NCI-H524 (cell line): ENCODE measurements at places on chromosomes 1 and 21.

DNA sequence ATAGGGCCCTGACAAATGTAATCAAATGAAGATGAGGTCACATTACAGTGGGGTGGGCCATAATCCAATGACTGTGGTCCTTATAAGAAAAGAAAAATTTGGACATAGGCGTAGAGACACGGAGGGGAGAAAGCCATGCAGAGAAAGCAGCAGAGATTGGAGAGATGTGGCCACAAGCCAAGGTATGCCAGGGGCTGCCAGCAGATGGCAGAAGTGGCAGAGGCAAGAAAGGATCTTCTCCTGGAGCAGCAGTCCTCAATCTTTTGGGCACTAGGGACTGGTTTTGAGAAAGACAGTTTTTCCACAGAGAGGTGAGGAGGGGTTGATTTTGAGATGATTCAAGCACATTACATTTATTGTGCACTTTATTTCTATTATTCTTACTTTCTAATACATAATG is 355.1 kb downstream of the NPHP4 start:
- no peak for DNase-seq

- DNase-seq, result no peak
These were observed 49.8 kb upstream of the MROH9 start for GRCh38 chr1:170885551-170885950.

GRCh38 chr1:99992760-99993467 is 23.1 kb downstream of the SLC35A3 start:
- DNase-seq, result no peak

GRCh38 chr1:117106478-117106877 is 15.1 kb downstream of the TRIM45 start:
- no peak for DNase-seq

- DNase-seq, result no peak
These were observed 25.2 kb downstream of the HTR6 start for GRCh38 chr1:19689856-19690255.

DNA sequence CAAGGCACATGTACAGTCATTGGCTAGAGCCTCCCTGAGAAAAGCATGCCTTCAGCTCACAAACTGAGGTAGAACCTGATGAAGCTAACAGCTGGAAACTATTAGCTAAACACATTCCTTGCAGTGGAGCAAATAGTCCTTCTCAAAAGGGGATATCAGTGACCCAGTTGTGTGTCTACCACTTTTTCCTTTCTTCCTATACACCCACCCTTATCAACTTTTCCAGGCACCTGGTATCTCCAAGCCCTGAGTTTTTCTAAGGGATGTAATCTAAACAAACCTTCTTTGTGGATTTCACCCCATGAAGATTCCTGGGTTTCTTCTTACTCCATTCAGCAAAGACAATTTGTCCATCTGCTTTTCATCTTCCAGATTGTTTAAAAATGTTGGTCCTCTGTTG is 10.5 kb upstream of the ZSWIM5 start:
- DNase-seq, result no peak

DNA sequence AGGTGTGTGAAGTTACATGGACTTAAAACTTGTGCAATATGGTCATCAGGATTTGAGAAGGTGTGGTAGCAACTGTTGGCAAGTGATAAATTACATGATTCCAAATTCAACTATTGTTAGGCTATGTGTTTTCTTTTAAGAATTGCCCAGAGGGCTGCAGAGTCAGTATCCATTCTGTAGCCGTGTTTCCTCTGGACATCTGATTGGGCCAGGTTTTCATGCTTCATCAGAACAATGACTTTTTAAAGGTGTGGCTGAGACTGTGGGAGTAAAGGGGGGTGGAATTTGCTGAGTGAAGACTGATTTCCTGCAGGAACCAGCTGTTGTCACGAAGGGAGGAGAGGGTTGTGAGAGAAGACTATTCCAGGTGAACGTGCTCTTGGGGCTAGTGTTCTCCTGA is 1.7 kb upstream of the HRNR start:
- no peak for DNase-seq

DNA sequence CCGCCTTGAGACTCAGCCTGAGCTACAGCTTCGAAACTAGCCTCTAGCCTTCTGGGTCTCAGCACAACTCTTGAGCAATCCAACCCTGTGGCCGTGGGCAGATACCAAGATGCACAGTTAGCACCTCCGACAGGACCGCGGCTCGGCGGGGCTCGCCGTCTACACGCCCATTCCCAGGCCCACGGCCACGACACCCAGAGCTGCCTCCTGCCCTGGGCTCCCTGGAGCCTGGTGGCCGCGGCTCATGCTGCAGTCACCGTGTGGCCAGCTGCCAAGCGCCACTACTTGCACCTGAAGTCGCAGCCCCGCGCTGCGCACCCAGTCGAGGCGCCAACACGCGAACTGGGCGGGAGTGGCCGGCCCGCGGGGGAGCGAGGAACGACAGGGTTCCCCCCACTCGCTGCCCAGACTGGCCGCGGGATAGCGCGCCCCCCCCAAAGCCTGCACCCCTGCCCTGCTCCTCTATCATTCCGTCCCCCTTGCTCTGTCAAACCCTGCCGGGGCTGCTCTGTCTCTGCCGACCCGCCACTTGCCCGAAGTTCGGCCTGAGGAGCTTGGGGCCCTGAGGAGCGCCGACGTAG is 729 bp upstream of the CDCA8 start:
- no peak for DNase-seq
